ENCODE measurements at places on chromosomes 4 and X. TPM values are rescaled to one million over a fixed set of nuclear protein-coding genes. Genes with fewer than 3 reads are reported as not detected.

DNA sequence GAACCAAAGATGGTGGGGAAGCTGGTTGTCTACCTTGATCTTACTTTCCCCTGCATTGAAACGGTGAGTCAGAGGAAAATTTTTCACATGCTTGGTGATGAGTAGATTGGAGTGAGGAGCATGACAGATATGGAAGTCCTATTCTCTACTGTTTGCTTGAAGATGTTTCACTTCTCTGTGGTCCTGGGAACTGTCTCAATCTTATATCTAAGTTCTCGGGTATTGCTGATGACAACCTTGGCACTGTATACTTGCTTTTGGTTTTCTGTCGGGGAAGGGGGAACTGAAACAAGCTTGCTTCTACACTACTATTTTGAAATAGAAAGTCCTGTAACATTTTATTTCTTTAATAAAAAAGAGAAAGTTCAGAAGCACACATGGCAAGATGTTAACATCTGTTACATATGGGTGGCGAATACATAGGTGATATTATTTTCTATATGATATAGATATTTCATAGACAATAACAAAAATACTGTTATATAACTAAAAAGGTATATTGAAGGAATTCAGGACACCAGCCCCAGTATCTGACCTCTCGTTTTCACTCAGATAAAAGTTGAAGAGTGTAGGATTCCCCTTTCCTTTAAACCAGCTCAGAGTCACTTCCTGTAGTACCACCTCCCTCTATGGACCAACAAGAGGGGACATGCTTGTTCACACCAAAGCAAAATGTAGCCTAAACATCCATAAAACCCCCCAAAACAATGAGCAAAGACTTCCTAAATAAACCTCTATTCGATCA is 88.8 kb downstream of the FMR1NB start:
- no peak for DNase-seq

- peak; percentile 78 for DNase-seq
These were observed 369.8 kb downstream of the UNC5C start for GRCh38 chr4:95178938-95179337.

- no peak for DNase-seq
These were observed 282.0 kb upstream of the DKK2 start for GRCh38 chr4:107318078-107318477.

DNA sequence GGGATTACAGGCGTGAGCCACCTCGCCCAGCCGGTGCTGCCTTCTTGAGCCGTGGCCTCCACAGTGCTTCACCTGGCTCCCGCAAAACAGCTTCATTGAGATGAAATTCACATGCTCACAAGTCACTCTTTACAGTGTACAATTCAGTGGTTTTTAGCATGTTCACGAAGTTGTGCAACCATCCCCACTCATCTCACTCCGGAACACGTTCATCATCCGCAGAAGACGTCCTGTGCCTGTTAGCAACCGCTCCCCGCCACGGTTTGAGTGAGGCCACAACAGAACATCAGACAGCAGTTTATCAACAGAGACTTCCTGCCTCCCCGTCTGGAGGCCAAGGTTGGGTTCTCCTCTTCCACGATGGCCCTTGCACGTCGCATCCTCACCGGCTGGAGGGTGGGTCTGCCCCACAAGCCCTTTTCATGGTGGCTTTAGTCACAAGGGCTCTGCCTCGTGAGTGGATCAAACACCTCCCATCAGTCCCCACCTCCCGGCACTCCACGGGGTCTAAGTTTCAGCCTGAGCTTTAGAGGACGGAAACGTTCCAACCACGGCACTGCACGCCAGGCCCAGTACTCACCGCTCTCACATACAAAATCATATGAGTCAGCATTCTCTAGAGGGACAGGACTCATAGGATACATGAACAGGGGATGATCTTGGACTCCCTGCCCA is 29.6 kb upstream of the SPON2 start:
- peak; percentile 91 for DNase-seq

GRCh38 chr4:9994246-9994847 is 26.9 kb downstream of the SLC2A9 start:
- DNase-seq: no peak

DNA sequence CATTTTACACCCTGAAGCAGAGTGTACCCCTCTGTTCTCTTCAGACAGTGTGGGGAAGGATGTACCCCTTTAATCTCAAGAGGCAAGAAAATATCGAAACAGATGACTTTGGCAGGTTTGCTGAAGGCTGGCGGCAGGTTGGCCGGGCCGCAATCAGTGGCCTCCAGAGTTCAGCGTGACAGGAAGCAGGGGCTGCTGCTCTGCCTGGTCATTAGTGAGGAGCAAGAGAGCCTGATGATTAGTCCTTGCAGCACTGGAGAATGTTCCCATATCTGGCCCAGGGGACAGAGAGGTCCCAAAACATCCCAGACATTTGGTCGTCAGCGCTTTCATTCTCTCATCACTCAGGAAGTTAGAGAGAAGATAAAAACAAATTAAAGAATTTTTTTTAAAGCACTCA is 352.8 kb downstream of the SPRY1 start:
- no peak for DNase-seq

GRCh38 chrX:100830547-100830946 is 10.4 kb downstream of the CSTF2 start:
- no peak for DNase-seq

DNA sequence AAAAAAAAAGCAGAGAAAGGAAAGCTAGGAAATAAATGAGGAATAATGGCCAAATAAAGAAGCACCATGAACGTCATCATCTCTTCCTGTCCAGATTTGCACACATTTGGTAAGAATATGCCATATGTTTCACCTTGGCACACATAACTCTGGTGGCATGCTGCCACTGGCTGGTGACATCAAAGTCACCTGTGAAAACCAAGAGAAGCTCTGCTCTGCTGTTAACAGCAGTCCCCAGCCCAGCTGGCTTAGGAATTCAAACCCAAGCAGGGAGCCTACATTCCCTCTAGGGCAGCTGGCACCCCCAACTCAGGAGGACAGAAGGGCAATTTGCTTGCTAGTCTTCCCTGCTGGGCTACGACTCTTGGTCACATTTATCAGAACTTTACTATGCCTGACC is 77.6 kb downstream of the RASL11B start:
- no peak for DNase-seq

DNA sequence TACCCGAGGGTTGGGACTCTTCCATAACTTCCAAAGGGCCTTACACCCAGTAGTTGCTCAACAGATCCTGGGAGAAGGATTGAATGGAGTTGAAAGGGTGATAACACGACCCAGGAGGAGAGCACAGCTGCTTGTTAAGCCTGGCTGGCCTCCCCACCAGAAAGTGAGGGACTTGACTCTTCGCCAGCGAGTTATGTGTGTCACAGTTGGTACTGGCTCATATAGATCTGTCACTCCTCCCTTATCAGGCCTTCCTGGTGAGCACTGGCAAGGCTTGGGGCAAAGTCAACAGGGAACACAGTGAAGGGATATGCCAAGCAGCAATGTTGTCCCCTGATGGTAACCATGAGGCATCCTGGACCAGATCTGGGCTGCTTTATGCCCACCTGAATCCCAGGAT is 35.8 kb downstream of the APLN start:
- no peak for DNase-seq

DNA sequence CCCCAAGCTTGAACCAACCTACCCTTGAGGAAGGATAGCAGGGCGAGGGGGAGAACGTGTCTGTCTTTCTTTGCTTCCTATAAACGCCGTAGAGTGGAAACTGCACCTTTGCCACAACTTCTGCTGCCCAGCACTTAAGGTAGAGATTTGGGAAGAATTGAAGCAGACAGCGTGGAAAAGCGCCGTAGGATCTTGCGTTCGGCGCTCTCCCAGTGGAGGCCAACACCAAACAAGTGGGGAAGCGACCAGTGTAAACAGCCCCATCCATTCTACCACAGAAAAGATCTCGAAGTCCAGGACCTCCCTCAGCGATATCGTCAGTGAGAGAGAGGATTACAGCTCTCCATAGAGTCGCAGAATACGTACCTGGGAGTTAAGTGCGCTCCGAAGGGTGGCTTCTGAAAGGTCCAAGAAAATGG is 3.9 kb upstream of the NKX6-1 start:
- DNase-seq: peak; percentile 48

DNA sequence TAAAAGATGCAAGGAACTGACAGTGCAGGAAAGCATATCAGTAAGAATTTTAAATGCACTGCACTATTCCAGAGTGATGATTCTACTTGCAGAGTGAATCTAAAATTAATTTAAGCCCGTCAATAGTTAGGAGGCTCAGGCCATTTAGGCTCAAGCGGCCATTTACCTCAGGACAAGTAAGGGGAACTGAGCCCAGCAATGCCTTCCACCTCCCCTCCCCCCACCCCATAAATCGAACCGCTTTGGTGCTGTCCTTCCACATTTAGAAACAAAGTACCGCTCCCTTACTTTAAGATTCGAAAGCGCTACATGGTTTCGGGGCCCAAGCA is 665 bp downstream of the RBM41 start:
- DNase-seq: no peak

GRCh38 chrX:21398426-21398825 is 24.2 kb downstream of the CNKSR2 start:
- no peak for DNase-seq

DNA sequence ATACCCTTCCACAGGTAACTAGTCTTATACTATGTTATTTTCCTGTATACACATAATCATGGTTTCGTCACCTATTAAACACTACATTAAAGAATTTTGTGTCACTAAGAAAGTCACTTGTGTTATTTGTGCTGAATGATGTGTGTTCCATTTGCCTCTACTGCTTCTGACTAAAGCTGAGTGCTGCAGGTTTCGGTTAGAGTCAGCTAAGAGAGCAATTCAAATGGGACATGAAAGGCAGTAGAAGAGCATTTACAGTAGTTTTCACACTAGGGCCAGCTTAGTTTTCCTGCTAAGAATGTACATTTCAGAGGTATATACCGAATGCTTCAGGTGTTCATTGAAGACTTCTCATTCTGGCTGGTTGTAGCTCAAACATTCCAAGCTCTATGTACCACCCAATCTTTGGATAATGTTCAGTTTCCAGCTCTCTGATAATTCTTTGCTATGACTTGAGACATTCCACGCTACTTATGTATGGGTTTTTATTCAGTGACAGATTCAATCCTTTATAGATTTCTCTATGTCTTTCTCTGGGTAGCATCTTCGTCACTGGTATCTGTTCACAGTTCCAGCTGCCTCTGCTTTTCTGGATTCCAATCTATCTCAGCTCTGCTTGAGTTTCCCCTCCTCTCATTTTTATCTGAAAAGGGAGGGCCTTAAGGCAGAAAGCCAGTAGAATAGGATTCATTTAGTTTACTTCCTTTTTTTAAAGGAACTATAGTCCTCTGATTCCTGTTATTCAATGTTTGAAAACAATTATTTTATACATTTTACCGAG is 164.4 kb downstream of the CXXC4 start:
- no peak for DNase-seq

DNA sequence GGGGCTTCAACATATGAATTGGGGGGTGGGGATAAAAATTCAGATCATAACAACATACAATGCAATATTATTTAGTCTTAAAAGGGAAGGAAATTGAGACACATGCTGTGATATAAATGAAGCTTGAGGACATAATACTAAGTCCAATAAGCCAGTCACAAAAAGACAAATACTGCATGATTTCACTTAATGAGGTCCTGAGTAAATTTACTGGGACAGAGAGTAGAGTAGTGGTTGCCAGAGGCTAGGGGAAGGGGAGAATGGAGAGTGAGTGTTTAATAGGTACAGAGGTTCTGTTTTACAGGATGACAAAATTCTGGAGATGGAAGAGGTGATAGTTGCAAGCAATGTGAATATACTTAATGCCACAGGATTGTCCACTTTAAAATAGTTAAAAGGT is 89.2 kb upstream of the RAPGEF2 start:
- no peak for DNase-seq

- peak; percentile 66 for DNase-seq
These were observed 194.0 kb downstream of the PDGFRA start for GRCh38 chr4:54423066-54423465.

GRCh38 chrX:101136235-101136634 is 38.2 kb downstream of the CENPI start:
- DNase-seq: peak; percentile 35

GRCh38 chr4:60885011-60885410 is 315.1 kb upstream of the ADGRL3 start:
- DNase-seq: no peak

DNA sequence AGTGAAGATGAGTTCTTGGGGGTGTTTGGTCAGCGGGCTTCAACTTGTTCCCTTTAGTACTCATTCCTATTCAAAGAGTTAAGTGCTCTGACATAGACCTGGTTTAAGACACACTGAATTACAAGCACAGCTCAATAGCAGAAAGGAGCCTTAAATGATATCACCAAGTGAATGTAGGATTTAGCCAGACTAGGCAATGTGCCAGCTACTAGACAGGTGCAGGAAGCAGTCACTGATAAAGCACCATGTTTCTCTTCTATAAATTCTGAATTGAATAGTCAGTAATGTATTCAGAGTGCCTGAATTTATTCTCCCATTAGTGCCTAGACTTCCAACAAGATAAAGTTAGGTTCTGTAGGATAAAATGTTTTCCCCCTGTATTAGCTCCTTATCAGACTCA is 63.6 kb downstream of the ASB9 start:
- no peak for DNase-seq

DNA sequence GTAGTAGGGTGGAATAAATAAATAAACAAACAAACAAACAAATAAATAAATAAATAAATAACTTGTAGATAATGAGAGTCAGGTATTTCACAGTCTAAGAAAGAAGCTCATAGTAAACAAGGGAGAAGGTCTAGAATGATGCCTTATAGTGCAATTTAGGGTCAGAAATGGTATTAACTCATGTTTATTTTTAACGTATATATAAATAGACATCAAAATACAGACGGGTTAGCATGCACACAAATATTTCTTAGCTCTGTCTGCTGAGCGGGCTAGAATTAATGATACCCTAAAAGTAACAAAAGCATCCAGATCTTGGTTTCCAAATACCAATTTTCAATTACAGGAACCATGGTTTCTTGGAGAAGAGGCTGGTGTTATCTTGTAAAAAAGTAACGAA is 16.6 kb downstream of the PFKFB1 start:
- DNase-seq: no peak

GRCh38 chr4:56630876-56631666 is 50.0 kb downstream of the HOPX start:
- peak; percentile 84 for DNase-seq

GRCh38 chrX:69565247-69565815 is 50.6 kb upstream of the EDA start:
- no peak for DNase-seq

AFF2 gene
- 10.0 TPM for total RNA-seq

CCNG2 gene
- 49.2 TPM for total RNA-seq

DCAF4L1 gene
- total RNA-seq: under 0.01 TPM

LGI2 gene
- under 0.01 TPM for total RNA-seq

HS6ST2 gene
- not detected for total RNA-seq

SUPT20HL1 gene
- not detected for total RNA-seq

FAM47A gene
- total RNA-seq: not detected

ASB5 gene
- 0.29 TPM for total RNA-seq

TLR2 gene
- 0.36 TPM for total RNA-seq

CDX4 gene
- total RNA-seq: not detected

KIAA1210 gene
- total RNA-seq: not detected

ITM2A gene
- not detected for total RNA-seq

HMX1 gene
- not detected for total RNA-seq
